ENCODE measurements at places on chromosomes 3 and 15.

DNA sequence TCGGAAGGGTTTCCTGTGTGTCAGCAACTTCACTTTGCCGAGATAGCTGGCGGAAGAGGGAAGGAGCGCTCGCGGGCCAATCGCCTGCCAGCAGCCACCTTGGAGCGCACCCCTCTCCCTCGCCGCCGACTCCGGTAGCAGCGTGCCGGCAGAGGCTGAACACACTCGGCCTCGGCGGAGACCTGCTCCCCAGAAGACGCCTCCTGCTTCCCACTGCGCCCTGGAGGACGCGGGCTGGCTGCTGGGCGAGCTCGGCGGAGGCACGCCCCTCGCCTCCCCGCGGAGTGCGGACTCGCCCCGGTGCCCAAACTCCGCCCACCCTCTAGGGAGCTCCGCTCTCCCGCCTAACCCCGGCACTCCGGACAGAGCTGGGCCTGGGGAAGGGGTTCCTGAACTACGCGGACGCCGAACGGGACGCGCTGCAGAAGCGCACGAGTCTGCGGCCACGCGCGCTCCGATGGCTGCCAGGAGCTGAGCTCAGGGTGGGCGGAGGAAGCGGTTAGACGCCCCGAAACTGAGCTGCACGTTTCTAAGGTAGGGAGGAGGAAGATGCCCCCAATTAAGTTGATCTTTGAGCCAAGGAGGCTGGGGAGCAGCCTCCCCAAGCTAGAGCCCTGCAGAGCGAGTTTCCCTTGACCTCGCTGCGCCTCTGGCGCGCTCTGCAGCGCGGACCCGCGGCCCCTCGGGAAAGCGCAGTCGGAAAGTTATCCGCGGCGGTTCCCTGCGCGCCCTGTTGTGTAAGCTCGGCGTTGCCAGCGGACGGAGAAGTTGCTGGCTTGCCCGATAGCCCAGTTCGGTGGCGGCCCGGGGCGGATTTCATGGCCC is at the start of gene P2RY1:
TSS of gene P2RY1 (plus strand) at position 356 of the 825 bp plus-strand sequence. CDS start 652 bp downstream, outside the sequence.
- peak; percentile 83 for DNase-seq

- no peak for DNase-seq
These were observed 34.1 kb downstream of the RAB8B start for GRCh38 chr15:63223463-63223862.

DNA sequence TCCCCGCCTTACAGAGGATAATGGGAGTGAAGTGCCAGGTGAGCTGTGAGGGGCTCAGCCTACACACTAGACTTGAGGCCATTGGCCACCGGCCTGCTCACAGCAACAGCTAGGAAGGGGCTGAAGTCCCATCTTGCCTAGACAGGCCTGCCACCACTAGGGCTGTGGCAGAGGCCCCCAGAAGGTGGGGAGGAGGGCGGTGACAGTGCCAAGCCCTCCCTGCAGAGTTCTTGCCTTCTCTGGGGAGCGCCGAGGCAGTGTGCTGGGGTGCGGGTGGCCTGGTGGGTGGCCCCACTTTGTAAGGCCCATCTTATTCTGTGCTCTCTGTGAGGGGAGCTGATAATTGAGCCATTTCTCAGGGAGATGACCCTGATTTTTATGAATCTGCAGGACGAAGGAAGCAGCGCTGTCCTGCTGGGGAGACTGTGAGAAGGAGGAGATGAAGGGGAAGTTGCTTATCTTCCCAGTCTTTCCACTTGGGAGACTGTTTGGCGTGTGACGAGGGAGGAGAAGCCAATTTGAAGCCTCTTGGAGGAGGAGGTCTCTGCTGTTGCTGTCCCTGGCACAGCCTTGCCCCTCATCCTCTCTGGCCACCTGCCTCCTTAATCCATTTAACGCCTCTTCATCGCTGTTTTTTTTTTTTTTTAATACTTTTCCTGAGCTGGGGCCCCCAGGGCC is 104.3 kb downstream of the LINGO1 start:
- no peak for DNase-seq

DNA sequence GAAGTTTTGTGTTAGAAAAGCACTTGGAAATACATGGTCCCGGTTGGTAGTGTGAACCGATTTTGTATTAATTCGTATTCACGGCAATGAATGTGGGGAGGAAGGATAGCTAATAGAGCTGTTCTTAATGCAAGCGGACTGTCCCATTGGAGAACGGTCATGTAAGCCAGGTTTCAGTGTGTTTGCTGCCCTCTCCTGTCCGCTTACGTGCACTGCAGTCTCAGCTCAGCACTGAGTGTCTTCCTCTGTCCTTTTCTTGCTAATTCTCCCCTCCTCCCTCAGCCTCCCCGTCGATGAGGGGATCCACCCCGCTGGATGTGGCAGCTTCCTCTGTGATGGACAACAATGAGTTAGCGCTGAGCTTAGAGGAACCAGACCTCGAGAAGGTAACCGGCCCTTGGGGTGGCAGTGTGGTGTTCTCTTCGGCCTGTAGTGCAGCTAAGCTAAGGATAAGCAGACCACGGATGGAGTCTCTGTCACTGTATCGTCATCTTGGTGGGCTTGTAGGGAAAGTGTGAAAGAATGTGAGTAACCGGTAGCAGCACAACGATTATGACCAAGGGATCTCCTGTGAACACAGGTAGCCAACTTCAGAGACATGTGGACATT is 267.5 kb upstream of the CHRM5 start:
- DNase-seq, result peak; percentile 73

GRCh38 chr3:18423401-18424212 is 1.5 kb downstream of the SATB1 start:
- DNase-seq, result peak; percentile 31

Measured in K562 (cell line).